ENCODE measurements at places on chromosomes 1 and 21.

DNA sequence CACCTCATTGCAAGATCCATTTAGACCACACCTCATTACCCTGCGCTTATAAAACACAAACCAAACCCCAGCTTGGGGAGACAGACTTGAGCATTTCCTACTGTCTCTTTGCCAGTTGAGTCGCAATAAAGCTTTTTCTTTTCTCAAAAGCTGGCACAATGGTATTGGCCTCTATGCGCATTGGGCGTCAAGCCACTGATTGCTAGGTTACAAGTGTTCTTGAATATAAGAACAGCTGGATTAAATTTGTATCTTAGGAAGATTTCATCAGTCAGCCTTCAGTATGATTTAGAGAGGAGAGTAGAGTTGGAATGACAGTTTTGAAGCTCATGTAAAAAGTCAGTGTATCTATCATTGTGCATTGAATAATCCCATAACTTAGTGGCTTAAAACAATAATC is 84.9 kb upstream of the RAB4A start:
- H3K27ac ChIP-seq: no peak overlapping the region
- no peak for DNase-seq
- no peaks in the 10 kb centered on the region for H3K27me3 ChIP-seq
- H3K36me3 ChIP-seq: no peaks in the 10 kb centered on the region

DNA sequence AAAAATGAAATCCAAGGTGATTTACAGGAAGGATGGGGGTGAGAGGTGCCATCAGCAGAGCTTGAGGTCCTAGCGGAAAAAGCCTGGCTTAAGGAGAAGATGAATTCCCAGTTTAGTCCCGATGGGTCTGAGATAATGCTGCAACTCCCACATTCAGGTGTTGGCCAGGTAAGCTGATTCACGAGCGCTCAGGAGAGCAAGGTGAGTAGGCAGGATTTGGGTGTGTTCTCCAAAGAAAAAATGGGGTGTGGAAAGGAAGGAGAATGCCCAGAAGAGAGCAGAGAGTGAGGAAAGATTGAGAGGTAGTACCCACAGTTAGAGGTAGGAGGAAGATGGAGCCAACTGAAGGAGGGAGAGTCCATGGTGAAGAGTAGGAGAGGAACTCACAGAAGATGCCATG is 12.5 kb downstream of the RIMS3 start:
- peaks cover 5% of the 10 kb centered on the region for H3K4me1 ChIP-seq
- DNase-seq: no peak
- H3K4me3 ChIP-seq: no peak overlapping the region
- H3K36me3 ChIP-seq: no peaks in the 10 kb centered on the region
- no peaks in the 10 kb centered on the region for H3K27me3 ChIP-seq

DNA sequence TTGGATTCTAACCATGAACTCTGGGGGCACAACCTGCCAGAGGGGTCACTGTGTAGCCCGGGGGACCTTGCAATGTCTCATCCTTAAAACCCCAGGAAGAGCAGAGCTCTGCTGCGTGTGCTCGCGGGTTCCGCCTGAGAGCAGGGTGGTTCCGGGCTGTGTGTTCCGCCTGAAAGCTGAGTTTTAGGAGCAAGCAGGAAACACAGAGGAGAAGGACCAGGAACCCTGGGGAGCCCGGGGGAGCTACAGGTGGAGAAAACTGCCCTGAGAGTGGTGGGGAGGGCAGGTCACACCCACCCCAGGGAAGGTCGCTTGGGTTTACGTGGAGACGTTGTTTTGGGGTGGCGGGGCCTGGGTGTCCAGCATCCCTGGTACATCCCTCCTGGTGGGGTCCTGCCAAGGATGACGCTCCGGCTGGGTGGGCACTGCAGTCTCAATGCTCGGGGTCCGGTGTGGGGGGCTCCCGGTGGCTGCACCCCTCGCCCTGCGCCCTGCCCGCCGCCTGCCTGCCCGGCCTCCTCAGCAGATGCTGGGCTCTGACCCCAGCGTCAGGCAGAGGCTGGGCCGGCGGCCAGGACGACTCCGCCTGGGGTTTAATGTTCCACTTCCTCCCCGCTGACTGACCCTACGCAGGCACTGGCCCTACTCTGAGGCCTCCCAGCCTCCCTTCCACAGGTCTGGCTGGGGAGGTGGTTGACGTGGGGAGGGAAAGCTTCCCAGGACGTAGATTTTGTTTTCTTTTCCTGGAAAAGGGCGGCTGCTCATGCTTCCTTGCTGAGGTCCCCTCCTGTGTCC is 17.3 kb upstream of the C1orf159 start:
- H3K36me3 ChIP-seq: no peaks in the 10 kb centered on the region
- no peak for DNase-seq
- H3K4me1 ChIP-seq: peaks cover 42% of the 10 kb centered on the region
- peaks cover 15% of the 10 kb centered on the region for H3K27me3 ChIP-seq

DNA sequence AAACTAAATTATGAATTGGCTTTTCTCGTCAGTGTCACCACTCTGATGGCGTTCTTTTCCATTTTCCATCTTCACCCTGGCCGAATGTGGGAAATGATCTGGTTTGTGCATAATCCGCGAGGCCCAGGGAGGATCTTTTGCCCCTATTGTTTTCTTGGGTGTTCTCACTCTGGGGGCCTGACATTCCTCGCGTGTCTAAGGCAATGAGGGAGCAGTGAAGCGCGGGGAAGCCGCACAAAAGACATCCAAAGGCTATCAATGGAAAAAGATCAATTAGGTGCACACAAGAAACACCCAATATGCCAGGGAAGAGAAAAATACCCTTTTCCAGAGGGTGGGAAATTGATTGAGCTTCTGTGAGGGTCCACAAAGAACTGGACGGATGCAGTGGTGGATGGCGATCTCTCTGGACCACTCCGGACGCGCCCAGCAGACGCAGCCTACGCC is 941 bp upstream of the C1orf21 start:
- peak overlapping the region; percentile 81 for H3K4me3 ChIP-seq
- peaks cover 7% of the 10 kb centered on the region for H3K27me3 ChIP-seq
- H3K4me1 ChIP-seq: peaks cover 11% of the 10 kb centered on the region
- no peak overlapping the region for H3K27ac ChIP-seq
- H3K36me3 ChIP-seq: no peaks in the 10 kb centered on the region
- DNase-seq: no peak

DNA sequence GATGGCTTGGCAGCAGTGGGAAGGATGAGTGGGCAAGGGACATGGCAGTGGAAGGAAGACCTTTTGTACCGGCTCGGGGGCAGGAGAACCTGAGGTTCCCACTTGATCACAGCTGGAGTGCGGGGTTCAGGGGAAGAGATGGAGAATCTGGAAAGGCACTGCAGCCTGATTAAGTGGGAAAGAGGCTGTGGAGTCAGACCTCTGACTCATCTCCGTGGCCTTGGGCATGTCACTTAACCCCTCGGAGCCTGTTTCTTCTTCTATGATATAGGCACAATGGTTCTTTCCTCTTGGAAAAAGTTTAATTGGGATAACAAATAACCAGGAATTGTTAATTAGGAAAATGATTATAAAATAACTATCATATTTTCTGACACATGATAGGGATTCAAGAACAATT is 13.1 kb upstream of the TMEM61 start:
- H3K27me3 ChIP-seq: no peaks in the 10 kb centered on the region
- no peak overlapping the region for H3K27ac ChIP-seq
- peaks cover 2% of the 10 kb centered on the region for H3K4me1 ChIP-seq
- H3K36me3 ChIP-seq: no peaks in the 10 kb centered on the region

DNA sequence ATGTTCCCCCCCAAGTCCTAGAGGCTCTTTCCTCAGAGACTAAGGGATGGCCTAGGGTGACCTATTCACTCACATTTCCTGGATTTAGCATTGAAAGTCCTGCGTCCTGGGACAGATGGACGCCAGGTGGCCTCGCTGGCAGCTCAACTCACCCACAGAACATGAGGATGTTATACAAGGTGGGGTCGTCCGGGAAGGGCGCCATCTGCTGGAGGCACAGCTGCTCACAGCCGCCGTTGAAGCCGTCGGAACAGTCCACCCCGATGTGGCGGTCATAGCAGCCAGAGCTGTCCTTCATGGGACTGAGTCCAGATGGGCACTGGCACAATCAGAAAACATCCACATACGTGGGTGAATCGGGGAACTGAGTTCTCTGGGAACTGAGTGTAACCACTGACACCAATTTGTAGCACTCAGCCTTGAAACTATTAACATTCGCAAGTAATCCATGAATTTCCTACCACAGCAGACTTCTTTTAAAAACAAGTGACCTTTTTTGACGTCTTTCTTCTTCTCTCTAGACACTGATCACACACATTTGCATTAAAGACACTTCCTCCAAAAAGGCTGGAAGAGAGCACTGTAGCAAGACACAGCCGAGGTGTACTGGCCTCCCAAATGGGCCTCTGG is 215.4 kb downstream of the ASTN1 start:
- H3K27me3 ChIP-seq: no peaks in the 10 kb centered on the region
- H3K4me3 ChIP-seq: no peak overlapping the region
- H3K27ac ChIP-seq: no peak overlapping the region
- no peaks in the 10 kb centered on the region for H3K4me1 ChIP-seq
- peak; percentile 12 for DNase-seq
- H3K36me3 ChIP-seq: no peaks in the 10 kb centered on the region

GRCh38 chr1:212975111-212975918 is 25.0 kb downstream of the VASH2 start:
- H3K4me3 ChIP-seq: no peak overlapping the region
- H3K4me1 ChIP-seq: no peaks in the 10 kb centered on the region
- no peaks in the 10 kb centered on the region for H3K27me3 ChIP-seq

- no peak overlapping the region for H3K27ac ChIP-seq
- H3K4me3 ChIP-seq: no peak overlapping the region
- peaks cover 31% of the 10 kb centered on the region for H3K4me1 ChIP-seq
- DNase-seq: no peak
- H3K36me3 ChIP-seq: peaks cover 56% of the 10 kb centered on the region
Measured at GRCh38 chr1:224375059-224375458, 18.4 kb downstream of the CNIH4 start.

GRCh38 chr1:19439464-19440171 is 45.7 kb downstream of the CAPZB start:
- H3K4me1 ChIP-seq: peaks cover 76% of the 10 kb centered on the region
- peak overlapping the region; percentile 36 for H3K27ac ChIP-seq
- no peak for DNase-seq
- peaks cover 10% of the 10 kb centered on the region for H3K36me3 ChIP-seq
- no peaks in the 10 kb centered on the region for H3K27me3 ChIP-seq

- H3K4me1 ChIP-seq: no peaks in the 10 kb centered on the region
- H3K36me3 ChIP-seq: no peaks in the 10 kb centered on the region
- H3K27ac ChIP-seq: no peak overlapping the region
- DNase-seq: no peak
- H3K4me3 ChIP-seq: no peak overlapping the region
Measured at GRCh38 chr1:217402301-217402700, 228.6 kb downstream of the GPATCH2 start.

- no peaks in the 10 kb centered on the region for H3K27me3 ChIP-seq
- H3K4me3 ChIP-seq: no peak overlapping the region
- H3K36me3 ChIP-seq: no peaks in the 10 kb centered on the region
- no peak for DNase-seq
- no peaks in the 10 kb centered on the region for H3K4me1 ChIP-seq
- H3K27ac ChIP-seq: no peak overlapping the region
Measured at GRCh38 chr1:172351346-172351745, 69.1 kb upstream of the C1orf105 start.

DNA sequence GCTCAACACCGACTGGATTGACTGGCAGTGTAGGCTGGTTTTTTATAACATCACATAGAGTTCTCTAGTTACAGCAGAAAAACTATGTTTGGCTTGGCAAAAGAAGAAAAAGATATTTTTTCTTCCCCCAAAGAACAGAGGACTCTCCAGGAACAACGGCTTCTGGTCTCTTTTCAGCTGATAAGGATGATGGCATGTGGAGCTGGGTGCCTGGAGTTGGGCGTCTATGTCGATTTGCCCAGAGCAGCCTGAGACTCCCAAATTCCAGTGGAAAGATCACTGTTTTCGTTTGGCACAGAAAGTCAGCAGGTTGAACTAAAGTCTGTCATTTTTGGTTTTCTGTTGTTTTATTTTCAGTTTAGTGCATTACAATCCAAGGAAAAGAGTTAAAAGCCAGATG is 91.1 kb downstream of the SMYD2 start:
- H3K4me3 ChIP-seq: no peak overlapping the region
- no peak for DNase-seq
- no peaks in the 10 kb centered on the region for H3K27me3 ChIP-seq

- no peak for DNase-seq
- H3K27me3 ChIP-seq: no peaks in the 10 kb centered on the region
- H3K4me3 ChIP-seq: no peak overlapping the region
- no peak overlapping the region for H3K27ac ChIP-seq
Measured at GRCh38 chr1:88175631-88176226, 508.3 kb upstream of the PKN2 start.

GRCh38 chr1:64685217-64685616 is 59.7 kb upstream of the RAVER2 start:
- H3K4me1 ChIP-seq: no peaks in the 10 kb centered on the region
- no peak overlapping the region for H3K4me3 ChIP-seq
- no peak for DNase-seq
- no peaks in the 10 kb centered on the region for H3K36me3 ChIP-seq
- H3K27me3 ChIP-seq: no peaks in the 10 kb centered on the region
- no peak overlapping the region for H3K27ac ChIP-seq

DNA sequence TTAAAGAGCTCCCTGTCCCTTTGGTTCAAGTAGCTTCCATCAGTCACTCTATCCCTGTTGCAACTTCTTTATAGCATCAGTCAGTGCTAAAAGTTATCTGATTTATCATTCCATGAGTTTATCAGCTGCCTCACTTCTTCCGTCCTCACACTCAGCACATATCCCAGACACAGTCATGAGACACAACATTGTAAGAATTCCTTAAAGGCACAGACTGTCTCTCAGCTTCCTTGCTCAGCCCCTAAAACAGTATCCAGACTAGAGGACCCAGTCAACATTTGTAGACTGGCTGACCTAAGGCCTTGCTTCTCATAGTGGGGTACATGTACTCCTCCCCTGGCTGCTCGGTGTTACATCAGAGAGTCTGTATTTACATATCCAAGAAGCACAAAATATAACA is 164.9 kb upstream of the ADGRL2 start:
- no peak overlapping the region for H3K27ac ChIP-seq
- H3K4me1 ChIP-seq: no peaks in the 10 kb centered on the region
- no peak for DNase-seq
- H3K36me3 ChIP-seq: no peaks in the 10 kb centered on the region

- H3K36me3 ChIP-seq: no peaks in the 10 kb centered on the region
- no peaks in the 10 kb centered on the region for H3K27me3 ChIP-seq
- no peak for DNase-seq
Measured at GRCh38 chr21:14523234-14523633, 22.9 kb downstream of the SAMSN1 start.

GRCh38 chr21:23507501-23507900 is 2099.8 kb downstream of the MRPL39 start:
- no peak for DNase-seq
- no peaks in the 10 kb centered on the region for H3K4me1 ChIP-seq
- no peak overlapping the region for H3K4me3 ChIP-seq
- H3K27ac ChIP-seq: no peak overlapping the region
- no peaks in the 10 kb centered on the region for H3K36me3 ChIP-seq
- no peaks in the 10 kb centered on the region for H3K27me3 ChIP-seq

- H3K36me3 ChIP-seq: no peaks in the 10 kb centered on the region
- no peaks in the 10 kb centered on the region for H3K4me1 ChIP-seq
- DNase-seq: no peak
- H3K27me3 ChIP-seq: no peaks in the 10 kb centered on the region
Measured at GRCh38 chr21:40792691-40793456, 54.1 kb downstream of the DSCAM start.

- H3K36me3 ChIP-seq: no peaks in the 10 kb centered on the region
- H3K4me1 ChIP-seq: peaks cover 15% of the 10 kb centered on the region
- H3K27ac ChIP-seq: no peak overlapping the region
Measured at GRCh38 chr21:37210130-37210529, 57.0 kb downstream of the VPS26C start.

- no peak for DNase-seq
- H3K27ac ChIP-seq: no peak overlapping the region
- H3K36me3 ChIP-seq: no peaks in the 10 kb centered on the region
- H3K4me3 ChIP-seq: no peak overlapping the region
- H3K27me3 ChIP-seq: peaks cover 55% of the 10 kb centered on the region
- H3K4me1 ChIP-seq: peaks cover 4% of the 10 kb centered on the region
Measured at GRCh38 chr1:119651133-119651532, 3.1 kb upstream of the ZNF697 start.

Measured in thymus (tissue), 14 donors.